ENCODE measurements at places on chromosomes 7 and 10.

- no peaks in the 10 kb centered on the region for H3K27me3 ChIP-seq
- no peak overlapping the region for H3K4me3 ChIP-seq
- H3K4me1 ChIP-seq: no peaks in the 10 kb centered on the region
- H3K36me3 ChIP-seq: no peaks in the 10 kb centered on the region
- no peak overlapping the region for H3K27ac ChIP-seq
- no peak for DNase-seq
These were observed 72.4 kb upstream of the SP4 start for GRCh38 chr7:21355406-21355874.

DNA sequence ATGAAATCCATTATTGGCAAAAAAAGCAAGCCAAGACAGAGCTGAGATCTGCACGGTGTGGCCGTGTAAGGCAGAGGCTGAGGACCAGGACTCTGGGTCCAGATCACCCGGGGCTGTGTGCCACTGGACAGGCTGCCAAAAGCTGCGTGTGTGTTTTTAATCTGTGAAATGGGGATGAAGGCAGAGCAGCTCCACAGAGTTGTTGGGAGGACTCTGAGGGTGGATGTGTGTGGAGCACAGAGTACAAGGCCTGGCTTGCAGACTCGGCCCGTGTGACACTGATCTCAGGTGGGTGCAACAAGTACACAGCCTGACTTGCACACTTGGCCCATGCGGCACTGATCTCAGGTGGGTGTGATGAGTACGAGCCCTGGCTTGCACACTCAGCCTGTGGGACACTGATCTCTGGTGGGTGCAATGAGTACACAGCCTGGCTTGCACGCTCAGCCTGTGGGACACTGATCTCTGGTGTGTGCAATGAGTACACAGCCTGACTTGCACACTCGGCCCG is 329.8 kb downstream of the DNAJB6 start:
- H3K4me3 ChIP-seq: no peak overlapping the region
- no peak for DNase-seq
- H3K4me1 ChIP-seq: no peaks in the 10 kb centered on the region
- no peak overlapping the region for H3K27ac ChIP-seq
- no peaks in the 10 kb centered on the region for H3K36me3 ChIP-seq

- H3K27me3 ChIP-seq: no peaks in the 10 kb centered on the region
- H3K27ac ChIP-seq: peak overlapping the region; percentile 96
- H3K36me3 ChIP-seq: no peaks in the 10 kb centered on the region
These were observed 576 bp upstream of the CSGALNACT2 start for GRCh38 chr10:43137717-43138020.

DNA sequence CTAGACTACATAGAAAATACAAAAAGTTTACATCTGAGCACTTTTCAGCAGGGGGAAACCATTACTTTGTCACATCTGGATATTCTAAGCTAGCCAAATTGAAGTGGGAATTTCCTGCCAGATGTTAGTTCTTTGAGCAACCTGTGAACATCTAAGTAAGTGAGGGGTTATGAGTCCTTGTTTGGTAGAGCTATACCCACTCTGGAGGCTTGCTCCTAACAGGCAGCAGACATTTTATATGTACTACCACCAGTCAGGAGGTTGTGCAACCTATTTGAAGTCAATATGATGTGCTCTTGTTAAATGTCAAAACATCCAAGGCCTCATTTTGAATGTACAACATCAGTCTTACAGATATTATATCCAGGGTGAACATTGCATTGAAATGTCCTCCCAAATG is 143.3 kb upstream of the KAT6B start:
- no peak for DNase-seq
- no peak overlapping the region for H3K4me3 ChIP-seq
- H3K36me3 ChIP-seq: no peaks in the 10 kb centered on the region
- no peak overlapping the region for H3K27ac ChIP-seq

DNA sequence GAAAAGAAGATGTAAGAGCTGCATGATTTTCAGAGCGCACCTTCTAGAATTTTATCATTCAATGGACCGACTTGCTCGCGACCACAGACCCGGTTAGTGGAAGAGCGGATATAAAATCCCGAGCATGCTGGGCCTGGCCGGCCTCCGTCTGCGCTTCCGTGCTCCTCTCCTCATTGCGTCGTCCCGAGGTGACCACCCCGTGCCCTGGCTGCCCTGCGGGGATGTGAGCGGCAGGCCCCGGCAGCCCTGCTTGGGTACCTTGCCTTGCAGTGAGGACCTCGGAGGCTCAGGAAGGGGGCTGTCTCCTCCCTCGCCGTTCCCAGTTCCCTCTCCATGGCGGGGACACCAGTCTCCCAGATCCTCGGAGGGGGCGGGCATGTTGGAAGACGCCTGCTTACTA is 330.9 kb upstream of the SHH start:
- no peaks in the 10 kb centered on the region for H3K36me3 ChIP-seq
- no peak overlapping the region for H3K4me3 ChIP-seq
- DNase-seq: no peak
- no peaks in the 10 kb centered on the region for H3K27me3 ChIP-seq
- no peak overlapping the region for H3K27ac ChIP-seq
- H3K4me1 ChIP-seq: no peaks in the 10 kb centered on the region

GRCh38 chr7:102991540-102992214 is 78.9 kb downstream of the LRRC17 start:
- no peaks in the 10 kb centered on the region for H3K4me1 ChIP-seq
- DNase-seq: no peak
- H3K27ac ChIP-seq: no peak overlapping the region

- H3K27ac ChIP-seq: no peak overlapping the region
- H3K27me3 ChIP-seq: no peaks in the 10 kb centered on the region
- H3K4me3 ChIP-seq: no peak overlapping the region
- no peaks in the 10 kb centered on the region for H3K4me1 ChIP-seq
These were observed 337.0 kb upstream of the FZD8 start for GRCh38 chr10:35979116-35979515.

Data from thyroid gland (tissue), 4 donors.